ENCODE measurements at places on chromosomes 12 and 14.

- no peak for DNase-seq
These were observed 2.9 kb downstream of the GPATCH2L start for GRCh38 chr14:76154539-76155126.

DNA sequence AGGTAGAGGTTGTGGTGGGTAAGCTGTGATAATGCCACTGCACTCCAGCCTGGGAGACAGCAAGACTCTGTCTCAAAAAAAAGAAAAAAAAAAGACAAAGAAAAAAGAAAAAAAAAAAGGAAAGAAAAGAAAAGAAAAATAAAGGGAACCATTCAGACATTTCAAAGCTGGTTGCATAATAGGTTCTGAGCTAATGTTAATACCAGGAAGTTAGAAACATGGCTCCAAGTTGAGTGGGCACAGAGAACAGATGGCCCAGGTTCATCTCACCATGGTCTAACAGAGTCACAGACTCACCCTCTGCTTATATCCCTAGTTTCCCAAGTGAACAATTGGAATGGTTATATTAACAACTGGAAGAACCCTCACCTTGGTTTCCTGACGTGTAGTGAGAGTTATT, 17.4 kb upstream of the ZDHHC17 start:
- no peak for DNase-seq

- DNase-seq = no peak
These were observed 1123.6 kb upstream of the SEL1L start for GRCh38 chr14:82657186-82657675.

DNA sequence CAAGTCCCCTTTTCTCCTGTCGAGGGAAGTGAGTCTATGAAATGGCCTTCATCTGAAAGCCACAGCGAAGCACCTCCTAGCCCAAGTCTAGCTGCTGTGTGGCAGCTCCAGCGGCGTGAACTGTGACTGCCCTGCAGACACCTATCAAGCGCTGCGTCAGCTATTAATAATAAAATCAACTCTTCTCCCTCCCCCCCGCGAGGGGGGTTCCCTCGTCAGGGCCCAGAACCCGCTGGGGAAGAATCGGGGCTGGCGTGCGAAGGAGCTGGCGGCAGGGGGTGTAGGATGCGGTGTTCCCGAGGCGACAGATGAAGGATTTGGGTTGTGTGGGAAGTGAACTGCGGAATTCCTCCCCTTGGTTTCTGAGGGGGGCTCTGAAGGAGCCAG, 662 bp upstream of the ATP2A2 start:
- no peak for DNase-seq

DNA sequence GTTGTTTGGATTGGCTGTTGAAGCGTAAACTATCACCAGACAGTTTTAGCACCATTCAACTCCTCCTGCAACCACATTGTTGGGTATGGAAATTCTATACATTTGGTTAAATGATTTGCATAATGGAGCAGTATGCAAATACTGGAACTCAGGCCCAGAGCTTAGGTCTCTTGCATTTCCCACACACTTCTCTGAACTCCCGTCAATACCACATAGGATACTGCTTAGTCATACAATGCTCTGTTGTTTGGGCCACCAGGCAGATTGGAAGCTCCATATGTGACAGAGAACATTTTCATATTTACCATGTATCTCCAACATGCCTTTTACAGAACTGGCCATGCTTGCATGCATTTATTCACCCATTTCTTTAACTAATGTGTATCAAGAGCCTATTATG, 78.0 kb downstream of the IFNG start:
- DNase-seq = no peak

GRCh38 chr14:78524766-78525165, 354.6 kb downstream of the NRXN3 start:
- no peak for DNase-seq

- DNase-seq = no peak
These were observed 66.0 kb downstream of the FLRT2 start for GRCh38 chr14:85595981-85596380.

GRCh38 chr12:117025481-117026151, 73.6 kb downstream of the TESC start:
- no peak for DNase-seq

- DNase-seq = no peak
These were observed 19.4 kb downstream of the TMEM106C start for GRCh38 chr12:47982770-47983169.

DNA sequence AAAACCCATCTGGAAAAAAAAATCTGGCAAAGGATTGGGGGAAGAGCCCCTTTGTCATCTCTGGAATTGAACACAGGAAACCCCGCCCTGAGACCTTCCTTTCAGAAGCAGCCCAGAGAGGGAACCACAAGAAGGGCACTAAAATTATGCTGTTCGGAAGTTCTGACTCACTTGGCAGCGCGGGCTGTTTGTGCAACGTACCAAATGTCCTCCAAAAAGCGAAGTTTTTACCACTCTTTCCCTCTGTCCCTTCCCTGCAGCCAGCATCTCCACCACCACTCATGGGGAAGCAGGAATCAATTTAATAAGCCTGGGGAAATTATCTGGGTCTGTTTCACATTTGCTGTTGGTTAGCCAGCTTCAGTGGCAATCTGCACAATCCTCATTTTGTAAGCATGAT, 3.2 kb upstream of the SYNE3 start:
- no peak for DNase-seq

DNA sequence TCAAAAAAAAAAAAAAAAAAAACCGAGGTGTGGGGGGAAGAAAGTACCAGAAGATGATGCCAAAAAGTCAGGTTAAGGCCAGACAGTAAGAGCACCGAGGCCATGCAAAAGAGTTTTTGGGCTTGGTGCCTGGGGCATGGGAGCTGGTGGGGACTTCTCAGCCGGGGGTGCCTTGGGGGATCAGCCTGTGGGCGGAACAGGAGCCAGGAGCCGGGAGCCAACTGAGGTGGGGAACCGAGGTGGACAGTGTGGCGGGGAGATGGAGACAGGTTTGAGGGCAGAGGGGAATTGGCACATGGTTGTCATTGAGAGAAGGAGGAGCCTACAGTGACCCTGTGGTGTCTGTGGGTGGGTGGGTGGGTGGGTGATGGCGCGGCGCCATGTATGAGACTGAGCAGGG, 33.2 kb downstream of the TSPAN11 start:
- no peak for DNase-seq

GRCh38 chr12:66392266-66392915, 90.1 kb downstream of the HELB start:
- no peak for DNase-seq

- DNase-seq = no peak
These were observed 34.3 kb downstream of the SLC15A4 start for GRCh38 chr12:128789356-128789929.

DNA sequence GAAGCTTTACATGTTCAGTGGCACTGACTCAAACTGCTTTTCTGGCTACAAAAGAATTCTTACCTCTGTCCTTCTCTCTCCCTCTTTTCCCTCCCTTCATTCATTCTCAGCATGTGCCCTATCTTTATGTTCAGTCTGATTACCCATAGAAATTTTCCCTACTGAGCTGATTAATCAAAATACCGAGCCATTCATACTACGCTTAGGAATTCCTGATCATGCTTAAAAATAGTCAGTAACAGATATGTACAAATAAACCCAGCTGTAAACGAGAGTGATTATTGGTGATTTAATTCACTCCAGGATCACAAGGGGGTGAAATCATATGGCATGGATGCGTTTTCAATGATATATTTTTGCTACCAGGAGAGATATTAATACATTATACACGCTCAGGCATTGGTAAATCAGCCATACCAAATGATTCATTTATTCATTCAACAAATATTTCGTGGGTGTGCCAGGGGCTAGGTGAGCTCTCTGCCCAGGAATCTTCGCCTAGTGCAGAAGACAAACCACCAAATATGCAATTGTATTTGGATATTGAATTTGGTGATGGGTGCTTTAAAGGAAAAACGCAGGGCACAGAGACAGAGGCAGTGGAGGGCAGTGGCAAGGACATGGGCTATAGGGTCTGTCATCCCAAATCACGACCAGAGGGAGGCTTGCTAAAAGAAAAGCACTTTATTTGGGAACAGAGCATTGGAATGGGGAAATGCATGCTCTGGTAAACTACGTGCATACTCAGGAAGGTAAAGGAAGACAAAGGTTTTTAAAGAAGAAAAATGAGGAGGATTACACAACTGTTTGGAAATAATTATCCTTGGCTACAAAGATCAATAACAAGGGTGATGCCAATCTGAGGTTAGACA, 13.9 kb upstream of the VRK1 start:
- no peak for DNase-seq

DNA sequence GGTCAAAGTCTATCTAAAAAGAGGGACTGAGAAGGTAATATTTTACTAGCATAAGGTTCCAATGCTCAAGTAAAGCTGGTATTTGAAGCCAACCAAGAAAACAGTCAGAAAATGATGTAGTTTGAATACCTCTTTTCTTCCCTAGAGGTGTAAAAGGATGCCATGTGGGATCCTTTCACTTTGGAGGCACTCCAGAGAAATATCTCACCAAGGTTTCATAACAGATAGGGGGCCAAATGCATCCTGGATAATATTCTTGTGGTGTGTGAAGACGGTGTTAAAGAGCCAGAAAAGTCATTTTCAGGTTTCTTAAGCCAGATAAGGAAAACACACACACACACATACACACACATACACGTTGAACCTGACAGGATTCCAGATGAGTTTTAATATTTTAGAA, 136.1 kb upstream of the PRKD1 start:
- DNase-seq = no peak

GRCh38 chr12:112266473-112266872, 115.8 kb downstream of the HECTD4 start:
- DNase-seq = no peak

DNA sequence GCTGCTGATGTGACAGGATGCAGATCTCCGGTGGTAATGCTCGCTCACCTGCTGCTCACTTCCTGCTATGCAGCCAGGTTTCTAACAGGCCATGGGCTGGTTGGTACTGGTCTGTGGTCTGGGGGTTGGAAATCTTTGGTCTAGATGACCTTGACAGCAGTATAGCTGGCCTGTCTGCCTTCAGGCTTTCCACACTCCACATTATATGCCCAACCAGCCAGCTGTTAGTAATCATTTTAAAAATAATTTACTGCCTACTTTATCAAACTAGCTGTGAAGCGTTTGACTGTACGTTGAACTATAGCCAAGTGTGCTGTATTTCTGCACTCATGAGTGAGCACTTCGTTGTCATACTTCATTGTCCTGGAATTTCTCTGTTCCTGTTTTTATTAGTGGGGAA, 424.0 kb upstream of the GARIN6 start:
- no peak for DNase-seq

- no peak for DNase-seq
These were observed 27.7 kb downstream of the PPP4R3A start for GRCh38 chr14:91482263-91483013.

DNA sequence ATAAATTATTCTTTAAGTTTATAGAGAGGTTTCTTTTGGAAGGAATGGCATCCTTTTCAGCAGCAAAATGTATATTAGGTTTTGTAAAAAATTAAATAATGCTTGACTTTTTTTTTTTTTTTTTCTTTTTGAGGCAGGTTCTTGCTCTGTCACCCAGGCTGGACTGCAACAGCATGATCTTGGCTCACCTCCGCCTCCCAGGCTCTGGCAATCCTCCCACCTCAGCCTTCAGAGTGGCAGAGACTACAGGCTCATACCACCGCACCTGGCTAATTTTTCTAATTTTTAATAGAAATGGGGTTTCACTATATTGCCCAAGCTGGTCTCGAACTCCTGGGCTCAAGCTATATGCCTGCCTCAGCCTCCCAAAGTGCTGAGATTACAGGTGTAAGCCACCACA, 89.0 kb downstream of the FLRT2 start:
- DNase-seq = no peak

DNA sequence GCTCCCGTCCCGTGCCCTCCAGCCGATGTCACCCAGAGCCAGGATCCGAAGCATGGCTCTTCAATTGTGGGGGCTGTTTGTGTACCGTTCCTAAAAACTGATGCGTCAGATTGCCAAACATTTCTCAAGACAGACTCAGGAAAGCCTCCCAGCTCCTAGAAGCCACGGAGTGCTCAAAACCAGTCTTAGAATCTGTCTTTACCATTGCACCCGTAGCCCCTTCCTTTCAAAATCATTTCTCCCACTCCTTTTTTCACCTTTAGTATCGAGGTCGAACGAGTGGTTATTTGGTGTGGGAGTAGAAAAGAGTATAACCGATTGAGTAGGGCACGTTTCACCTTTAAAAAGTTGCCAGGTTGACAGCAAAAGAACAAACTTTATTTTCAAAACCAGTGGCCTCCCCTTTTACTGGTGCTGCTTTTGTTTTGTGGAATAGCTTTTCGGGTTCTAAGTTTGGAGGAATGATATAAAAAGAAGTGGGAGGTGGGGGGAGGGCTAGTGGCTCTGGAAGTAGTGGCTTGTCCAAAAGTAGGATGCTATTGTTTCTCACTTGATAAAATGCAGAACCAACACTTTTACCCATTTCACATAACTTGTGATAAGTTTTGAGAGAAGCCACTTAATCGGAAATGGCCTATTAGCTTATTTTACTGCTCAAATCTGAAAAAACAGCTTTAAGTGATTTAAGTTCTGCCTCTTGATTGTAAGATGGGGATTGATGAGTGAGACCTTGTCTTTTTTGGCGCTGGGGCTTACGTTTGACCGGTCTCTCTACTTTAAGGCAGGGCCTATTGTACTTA, 803 bp downstream of the STK38L start:
- no peak for DNase-seq

GRCh38 chr12:81896771-81897170, 137.6 kb upstream of the PPFIA2 start:
- DNase-seq = no peak

GRCh38 chr12:128613837-128614590, 209.7 kb downstream of the SLC15A4 start:
- no peak for DNase-seq

- no peak for DNase-seq
These were observed 62.8 kb upstream of the DIO3 start for GRCh38 chr14:101498526-101498860.

DNA sequence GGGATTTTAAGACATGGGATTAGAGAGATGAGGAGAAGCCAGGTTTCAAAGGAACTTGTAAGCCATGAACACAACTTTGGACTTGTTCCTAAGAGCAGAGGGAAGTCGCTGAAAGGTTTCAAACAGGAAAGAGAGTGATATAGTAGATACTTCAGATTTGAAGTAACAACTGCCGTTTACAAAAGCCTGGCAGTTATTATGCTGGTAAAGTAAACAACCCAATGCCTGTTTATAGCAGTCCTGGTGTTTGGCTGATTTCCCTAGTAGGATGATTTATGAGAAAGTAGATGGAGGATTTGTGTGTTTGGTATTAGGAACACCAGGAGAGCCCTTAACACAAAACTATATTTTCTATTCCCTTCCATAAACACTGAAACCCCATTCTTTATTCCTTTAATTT, 285.7 kb downstream of the RMST start:
- DNase-seq = no peak

DNA sequence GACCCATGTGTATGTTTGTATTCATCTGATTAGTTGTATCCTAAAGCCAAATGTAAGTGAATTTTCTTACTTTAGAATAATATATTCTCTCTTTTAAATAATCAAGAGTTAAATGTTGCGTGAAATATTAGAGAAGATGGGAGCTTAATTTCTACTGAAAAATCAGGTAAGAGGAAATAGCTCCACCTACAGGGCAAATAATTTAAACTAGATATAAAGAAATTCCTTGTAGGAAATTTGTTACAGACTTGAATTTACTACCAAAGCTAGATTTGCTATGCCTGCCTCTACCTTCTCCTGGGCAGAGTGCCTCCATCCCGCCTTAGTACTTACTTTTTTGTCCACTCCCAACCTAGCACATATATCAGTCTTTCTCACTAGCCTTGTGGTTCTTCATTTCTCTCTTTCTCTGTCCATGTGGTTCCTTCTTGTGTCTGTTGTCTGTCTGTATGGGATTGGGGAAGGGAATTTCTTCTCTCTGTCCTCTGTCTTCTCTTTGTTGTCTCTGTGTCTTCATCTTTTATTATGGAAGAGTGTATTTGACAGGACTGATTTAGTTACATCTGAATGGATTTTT, 44.7 kb downstream of the PALS1 start:
- no peak for DNase-seq

All from GOT3 (cell line).